Heart left ventricle (tissue), 16 donors: ENCODE measurements at places on chromosomes 6 and 20.

GRCh38 chr6:164345806-164346496 lies 931.4 kb downstream of the QKI start:
- DNase-seq: no peak

DNA sequence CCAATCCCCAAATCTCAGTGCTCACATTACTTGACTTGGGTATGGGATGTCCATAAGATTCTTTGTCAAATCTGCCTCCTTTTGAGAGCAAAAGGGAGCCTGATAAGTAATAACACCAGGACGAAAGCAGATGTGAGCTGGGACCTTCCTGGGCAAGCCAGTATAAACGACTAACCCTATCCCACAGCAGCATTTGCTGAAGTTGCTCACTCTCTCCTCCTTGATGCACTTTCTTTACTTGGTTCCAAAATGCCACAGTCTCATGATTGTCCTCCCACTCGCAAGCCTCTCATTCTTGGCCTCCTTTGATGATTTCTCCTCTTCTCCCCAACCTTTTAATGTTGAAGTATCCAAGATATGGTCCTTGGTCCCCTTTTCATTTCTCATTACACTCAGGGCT lies 44.7 kb upstream of the TAGAP start:
- no peak for DNase-seq

DNA sequence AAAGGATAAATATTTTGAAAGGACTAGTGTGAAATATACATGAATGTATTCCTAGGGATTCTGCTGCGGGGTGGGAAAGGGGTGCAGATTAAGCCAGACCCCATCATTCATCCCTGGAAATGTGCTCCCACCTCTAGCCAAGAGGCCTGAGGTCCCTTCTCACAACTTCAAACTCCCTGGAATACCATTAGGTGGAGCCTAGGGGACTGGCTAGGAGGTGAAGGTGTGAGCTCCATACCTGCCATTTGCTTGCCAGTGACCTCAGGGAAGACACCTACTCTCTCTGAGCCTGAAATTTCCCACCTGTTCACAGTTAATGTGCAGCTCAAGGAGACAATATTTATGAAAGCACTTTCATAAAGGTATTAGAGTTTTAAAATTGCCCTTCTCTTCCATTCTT lies 4.7 kb upstream of the CCN2 start:
- no peak for DNase-seq

DNA sequence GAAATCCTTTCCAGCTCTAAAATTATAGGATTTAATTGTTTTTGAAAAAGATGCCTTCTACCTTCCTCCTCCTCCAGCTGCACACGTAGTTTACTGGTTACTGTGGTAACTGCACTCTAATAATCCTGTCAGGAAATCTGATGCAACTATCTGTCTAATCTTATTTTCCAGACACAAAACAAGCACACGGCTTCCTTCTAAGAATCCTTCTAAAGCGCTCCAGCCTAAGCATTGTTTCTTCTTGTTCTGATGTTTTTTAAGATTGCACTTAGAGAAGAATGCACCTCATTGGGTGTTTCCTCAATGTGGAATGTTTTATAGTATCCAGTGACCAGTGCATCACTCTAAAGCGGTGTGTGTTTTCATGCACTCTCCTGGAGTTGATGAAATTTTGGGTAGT lies 63.6 kb downstream of the CARMIL1 start:
- DNase-seq: no peak

DNA sequence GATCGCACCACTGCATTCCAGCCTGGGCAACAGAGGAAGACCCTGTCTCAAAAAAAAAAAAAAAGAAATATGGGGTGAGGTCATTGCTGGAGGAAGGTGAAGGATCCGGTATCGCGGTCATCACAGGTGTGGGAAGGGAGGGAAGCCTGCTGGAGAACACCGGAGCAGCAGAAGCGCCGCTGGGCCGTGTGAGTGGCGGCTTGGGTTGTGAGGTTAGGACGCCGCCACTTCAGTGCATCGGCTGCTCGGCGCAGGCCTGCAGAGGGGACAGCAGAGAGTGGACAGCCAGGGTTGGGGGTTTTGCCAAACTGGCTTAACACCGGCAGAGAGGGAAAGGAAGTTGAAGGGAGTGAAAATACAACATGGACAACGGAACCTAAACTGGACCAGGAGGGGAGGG lies 5.4 kb downstream of the TLDC2 start:
- DNase-seq: no peak

DNA sequence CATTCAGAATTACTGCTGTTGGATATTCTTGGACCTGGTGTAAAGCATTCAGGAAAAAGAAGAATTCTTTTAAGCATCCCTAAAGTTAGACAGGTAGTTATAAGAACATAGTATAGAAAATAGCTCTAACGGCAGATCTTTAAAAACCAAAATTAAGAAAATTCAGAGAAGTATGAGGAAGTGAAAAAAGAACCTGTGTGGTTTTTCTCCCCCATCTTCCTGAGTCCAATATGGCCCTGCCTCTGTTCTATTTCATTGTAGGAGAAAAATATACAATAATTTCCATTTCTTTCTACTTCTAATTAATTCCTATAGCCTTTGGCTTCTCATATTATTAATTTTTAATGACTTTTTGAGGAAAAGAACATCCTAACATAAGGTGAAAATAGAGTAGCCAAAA lies 47.1 kb downstream of the FHL5 start:
- DNase-seq: no peak
